Osteoblast (primary cell): ENCODE measurements at places on chromosomes 5 and 9. TPM values are rescaled to one million over a fixed set of nuclear protein-coding genes. Genes with fewer than 3 reads are reported as not detected.
A peak's percentile ranks its signal among the peaks of the same experiment; 100 is the strongest.

GRCh38 chr9:116369706-116370105 is 216.1 kb downstream of the PAPPA start:
- no peak for DNase-seq

GRCh38 chr5:175654339-175654738 is 3.5 kb upstream of the HRH2 start:
- no peak for DNase-seq

- no peak for DNase-seq
Observed at GRCh38 chr9:90916147-90916734, 114.6 kb downstream of the SYK start.

GRCh38 chr5:180618829-180619562 is 27.7 kb upstream of the SCGB3A1 start:
- peak; percentile 99 for DNase-seq

DNA sequence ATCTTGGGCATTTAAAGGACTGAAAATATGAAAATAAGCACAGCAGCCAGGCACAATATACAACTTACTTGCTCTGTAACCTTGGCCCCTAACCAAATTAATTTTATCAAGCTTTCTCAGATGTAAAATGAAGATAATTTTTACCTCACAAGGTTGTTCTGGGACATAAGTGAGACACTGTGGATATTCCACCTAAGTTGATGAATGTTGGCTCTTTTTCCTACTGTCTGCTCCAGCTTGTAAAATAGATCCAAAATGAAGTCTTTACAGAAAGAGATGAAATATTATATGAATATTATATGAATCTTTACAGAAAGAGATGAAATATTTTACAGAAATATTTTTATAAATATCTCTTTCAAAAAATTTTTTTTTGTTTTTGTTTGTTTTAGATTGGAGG is 270.1 kb downstream of the DNAH5 start:
- no peak for DNase-seq

DNA sequence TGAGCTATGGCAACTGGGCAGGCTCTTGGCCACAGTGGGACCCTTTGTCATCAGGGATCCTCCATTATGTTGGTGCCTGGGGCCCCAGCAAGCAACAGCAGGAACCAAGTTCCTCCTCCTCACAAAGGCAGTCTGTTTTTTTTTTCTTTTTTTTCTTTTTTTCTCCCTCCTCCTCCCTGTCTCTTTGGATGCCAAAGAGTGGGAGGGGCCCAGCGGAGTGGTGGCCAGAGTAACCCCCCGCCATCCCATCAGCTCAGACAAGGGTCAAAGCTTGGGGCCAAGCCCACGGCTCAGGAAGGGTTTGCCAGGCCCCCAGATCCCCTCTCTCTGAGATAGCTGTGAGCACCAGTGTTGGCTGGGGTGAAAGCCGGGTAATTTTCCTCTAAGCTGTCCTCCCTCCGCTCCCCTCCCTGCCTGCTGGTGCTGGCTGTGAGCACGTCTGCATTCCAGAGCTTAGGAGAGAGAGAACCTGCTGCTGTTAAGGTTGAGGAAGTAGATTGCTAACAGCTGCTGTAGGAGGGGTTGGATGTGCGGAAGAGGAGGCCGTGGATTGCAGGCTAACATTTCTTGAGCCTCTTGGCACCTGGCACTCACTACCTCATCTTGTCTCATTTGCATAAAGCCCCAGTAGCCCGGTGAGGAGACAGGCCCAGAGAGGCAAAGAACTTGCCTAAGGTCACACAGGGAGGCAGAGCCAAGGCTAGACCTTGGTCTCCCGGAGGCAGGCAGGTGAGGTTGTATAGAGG is 21.2 kb downstream of the GSN start:
- no peak for DNase-seq

The HCN1 gene
- total RNA-seq: not detected in 2 replicates

- no peak for DNase-seq
Observed at GRCh38 chr5:74660873-74661272, 20.3 kb upstream of the ENC1 start.

- DNase-seq: no peak
Observed at GRCh38 chr5:6604341-6604740, 28.5 kb downstream of the NSUN2 start.

DNA sequence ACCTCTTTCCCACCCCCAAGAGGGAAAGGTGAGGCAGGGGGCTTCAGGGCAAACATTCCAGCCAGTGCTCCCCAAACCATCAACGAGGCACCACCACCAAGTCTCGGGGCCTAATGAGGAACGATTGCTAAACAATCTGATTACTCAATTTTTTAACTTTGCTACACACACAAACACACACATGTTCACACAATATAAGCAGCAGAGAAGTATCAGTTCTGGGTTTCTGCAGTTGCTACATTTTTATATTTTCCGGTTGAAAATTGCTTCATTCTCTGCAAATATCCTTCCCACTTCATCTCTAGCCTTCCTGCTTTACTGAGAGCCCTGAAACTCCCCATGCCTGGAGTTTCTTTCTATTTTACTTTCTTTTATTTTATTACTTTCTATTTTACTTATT is 60.2 kb downstream of the FEM1C start:
- DNase-seq: no peak

The ADAMTS16 gene
- 1.4 and 1.5 TPM in 2 replicates for total RNA-seq

- DNase-seq: no peak
Observed at GRCh38 chr9:112786829-112787520, 36.4 kb downstream of the SNX30 start.

DNA sequence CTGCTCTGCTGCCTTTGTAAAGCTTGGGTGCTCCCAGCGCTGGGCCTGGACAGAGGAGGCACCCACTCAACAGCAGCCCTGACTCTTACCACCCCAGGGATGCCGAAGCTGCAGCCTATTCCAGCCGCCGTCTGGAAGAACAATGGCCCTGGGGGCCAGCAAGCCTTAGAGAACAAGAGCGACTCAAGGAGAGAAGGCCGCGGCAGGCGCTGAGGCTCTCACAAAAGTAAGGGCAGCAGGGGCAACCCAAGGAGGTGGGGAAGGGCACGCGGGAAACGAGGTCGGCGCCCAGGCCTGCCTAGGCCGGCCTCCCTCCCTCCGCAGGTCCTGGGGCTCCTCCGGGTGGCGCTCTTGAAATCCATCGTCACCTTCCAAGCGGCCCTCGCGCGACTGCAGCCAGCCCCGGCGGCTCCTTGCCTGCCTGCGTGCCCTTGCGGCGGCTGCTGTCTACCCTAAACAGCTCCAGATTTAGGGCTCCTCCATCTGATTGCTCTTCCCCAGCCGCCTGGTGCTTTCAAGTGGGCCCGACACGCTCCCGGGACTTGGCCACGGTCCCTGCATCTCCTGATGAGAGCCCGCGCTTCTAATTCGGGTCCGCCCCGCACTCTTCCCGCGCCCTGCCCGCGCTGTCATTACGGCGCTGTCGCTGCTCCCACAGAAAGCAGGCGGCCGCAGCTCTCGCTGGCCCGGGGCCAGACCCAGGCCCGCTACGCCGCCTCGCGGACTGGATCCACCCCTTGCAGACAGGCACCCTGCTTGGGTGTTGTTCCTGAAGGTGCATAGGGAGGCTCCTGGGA is 213.3 kb downstream of the SEMA6A start:
- peak; percentile 72 for DNase-seq

- DNase-seq: no peak
Observed at GRCh38 chr9:5874048-5874447, 16.6 kb upstream of the MLANA start.

DNA sequence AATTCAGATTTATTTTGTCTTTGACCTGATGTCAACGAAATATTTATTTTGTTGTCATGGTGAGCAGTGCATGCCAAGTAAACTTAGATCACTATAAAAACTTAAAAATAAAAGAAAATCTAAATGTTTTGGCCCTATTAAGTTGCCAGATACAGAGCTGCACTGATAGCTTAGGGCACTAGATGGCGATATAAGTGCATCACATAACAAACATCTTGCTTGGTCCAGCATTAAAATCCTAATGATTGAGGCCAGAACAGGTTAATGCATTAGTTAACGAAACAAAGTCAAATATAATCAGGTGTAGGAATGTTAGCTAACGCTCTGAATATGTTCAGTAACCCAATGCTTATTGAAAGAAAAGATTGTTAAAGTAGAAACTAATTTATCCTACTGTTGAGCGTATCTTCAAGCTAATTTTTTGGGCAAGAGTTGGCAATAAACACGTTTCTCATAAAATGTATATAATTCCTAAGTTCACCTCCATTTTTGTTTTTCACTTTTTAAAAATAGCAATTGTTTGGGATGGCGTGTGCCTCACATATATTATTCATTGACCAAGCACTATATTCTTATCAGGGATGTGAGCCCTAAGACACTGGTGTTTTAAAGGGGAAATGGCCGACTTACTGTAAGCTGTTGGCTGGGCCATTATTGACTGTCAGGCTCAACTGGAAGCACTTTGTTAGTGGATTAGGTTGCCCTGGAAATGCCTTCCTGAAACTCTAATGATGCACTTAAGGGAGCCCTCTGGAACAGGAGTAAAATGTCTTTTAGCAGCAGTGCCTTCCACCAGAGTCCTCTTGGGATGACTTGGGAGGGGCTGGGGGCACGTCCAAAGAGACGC is 33.3 kb downstream of the KCTD16 start:
- no peak for DNase-seq

The NR6A1 gene
- total RNA-seq: 0.36 and 0.88 TPM in 2 replicates

The ACOT12 gene
- 0.29 TPM in 1 of 2 replicates, not detected in the other for total RNA-seq

GRCh38 chr9:18978188-18978587 is 54.8 kb downstream of the SAXO1 start:
- no peak for DNase-seq

DNA sequence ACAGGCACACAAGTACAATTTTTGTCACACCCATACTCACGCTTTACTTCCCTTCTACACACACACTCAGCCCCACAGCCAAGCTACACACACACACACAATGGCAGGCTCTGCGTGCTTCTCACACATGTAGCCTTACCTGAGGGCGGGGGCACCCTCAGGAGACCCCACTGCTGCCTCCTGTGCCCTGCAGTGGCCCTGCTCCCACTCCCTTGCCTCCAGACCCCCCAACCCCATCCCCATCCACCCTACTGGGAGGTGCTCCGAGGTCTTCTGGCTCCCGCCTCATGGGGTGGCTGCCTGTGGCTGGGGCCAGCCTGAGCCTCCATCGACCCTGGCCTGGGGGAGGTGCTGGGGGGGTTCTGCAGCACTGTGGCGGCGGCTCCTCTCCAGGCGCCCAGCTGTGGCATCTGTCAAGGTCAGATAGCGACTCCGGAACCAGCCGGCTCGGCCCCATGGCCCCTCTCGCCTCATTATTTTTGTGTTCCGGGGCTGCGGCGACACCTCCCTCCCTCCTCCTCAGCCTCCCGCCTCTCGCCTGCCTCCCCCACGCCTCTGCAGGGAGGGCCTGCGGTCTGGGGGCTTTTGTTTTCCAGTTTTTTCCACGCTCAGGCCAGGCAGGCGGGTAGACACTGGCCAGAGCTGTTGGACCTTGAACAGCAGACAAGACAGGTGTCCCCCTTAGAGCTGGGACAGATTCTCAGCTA is 21.7 kb downstream of the CXXC5 start:
- DNase-seq: no peak

DNA sequence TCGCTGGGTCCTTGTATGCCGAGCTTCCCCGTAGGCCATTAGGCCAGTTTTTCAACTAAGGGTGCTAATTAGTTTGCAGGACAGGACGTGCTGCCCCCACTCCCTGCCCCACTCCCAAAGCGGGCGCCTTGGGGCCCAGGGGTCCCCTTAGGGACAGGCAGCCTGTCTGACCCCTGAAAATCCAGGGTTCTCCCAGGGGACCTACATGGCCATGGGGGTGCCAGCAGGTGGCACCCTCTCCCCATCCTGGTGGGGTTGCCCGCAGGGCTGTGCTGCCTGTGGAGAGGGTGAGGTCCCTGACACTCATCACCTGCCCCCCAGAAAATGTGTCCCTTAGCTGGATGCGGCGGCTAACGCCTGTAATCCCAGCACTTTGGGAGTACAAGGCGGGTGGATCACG is 8.5 kb upstream of the CCDC187 start:
- peak; percentile 98 for DNase-seq

The DPM2 gene
- total RNA-seq: 10.1 and 11.5 TPM in 2 replicates

DNA sequence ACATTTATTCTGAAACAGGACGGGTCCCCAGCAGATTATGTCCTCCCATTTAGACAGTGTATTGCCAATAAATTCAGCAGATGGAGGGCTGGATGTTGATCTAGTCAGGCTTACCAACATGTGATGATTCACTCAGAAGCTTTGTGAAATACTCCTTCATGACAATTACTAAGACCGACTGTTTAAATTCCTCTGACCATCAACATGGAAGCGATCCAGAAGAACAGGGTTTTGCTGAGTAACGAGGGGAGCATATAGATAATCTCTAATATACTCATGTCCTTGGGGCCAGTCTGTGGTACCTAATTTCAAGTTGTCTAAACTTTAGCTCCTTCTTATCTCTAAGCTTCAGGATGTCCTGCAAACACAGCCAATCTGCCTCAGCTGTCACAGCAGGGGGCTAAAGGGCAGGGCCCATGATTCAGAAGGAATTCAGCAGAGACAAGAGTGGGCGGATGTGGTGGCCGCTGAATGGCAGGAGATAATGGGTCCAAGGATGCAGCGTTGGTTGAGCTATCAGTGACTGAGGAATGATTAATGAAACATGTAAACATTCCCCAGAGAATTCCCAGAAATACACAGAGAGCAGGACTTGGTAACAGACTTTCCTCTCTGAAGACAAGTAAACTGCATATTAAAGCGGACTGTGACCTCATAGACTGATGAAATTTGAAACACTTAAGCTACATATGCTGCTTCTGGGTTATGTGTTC is 109.4 kb downstream of the ANKRD55 start:
- DNase-seq: peak; percentile 91

The GPR151 gene
- total RNA-seq: not detected in 2 replicates

The PCSK1 gene
- total RNA-seq: 0.88 and 1.1 TPM in 2 replicates

The PNPLA7 gene
- total RNA-seq: 1.8 and 2.7 TPM in 2 replicates

DNA sequence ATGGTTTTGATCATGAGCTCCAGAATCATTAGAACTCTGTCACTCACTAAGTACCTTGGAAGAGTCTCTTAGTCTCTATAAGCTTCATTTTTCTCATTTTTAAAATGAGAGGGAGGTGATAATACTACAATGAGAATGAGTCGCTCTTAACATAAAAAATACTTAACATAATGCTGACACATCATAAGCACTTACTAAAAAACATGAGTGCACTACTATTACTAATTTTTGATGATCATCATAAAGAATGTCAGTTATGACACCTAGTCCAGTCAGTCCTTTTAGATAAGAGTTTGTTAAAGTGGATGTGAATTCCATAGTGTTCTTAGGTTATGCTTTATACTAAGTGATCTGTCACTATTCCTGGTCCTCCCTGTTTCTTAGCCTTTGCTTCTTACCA is 200.4 kb upstream of the SLC24A2 start:
- DNase-seq: no peak

GRCh38 chr5:141734501-141735229 is 52.6 kb upstream of the ARAP3 start:
- no peak for DNase-seq

The MRNIP gene
- total RNA-seq: 10.1 and 12.7 TPM in 2 replicates
